ENCODE measurements at places on chromosomes 2 and 18.
A peak's percentile ranks its signal among the peaks of the same experiment; 100 is the strongest.

- peak; percentile 44 for DNase-seq
Measured at GRCh38 chr2:209424199-209424701, 403 bp downstream of the MAP2 start.

- DNase-seq: peak; percentile 53
Measured at GRCh38 chr2:139031722-139032121, 251.5 kb upstream of the NXPH2 start.

DNA sequence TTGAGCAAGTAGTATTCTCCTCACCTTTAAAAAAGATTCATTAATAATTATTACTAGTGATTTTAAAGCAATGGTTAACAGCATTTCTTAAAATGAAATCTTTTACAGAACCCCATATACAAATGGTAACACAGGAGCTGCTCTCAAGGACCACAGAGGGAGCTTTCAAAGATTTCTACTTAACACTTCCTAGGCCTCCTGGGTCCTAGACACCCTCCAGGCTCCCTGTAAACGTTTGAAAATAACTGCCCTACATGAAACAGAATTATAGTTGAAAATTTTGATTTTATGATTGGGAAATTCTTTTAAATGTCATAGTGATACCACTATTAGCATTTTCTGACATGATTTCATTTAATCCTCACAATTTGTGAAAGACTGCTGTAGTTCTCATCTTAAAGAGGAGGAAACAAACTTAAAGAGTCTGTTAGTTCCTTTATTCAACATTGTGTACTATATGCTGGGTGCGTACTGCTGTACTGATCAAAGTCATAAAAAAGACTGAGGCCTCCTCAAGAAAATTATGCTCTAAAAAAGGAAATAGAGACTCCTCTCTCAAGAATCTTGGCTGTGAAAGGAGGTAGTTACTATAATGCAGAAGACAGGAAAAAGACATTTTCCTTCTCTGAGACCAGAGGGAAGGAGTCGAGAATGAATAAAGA lies 10.6 kb downstream of the CUL3 start:
- no peak for DNase-seq

GRCh38 chr2:18927525-18928232 lies 338.3 kb upstream of the NT5C1B start:
- DNase-seq: no peak

DNA sequence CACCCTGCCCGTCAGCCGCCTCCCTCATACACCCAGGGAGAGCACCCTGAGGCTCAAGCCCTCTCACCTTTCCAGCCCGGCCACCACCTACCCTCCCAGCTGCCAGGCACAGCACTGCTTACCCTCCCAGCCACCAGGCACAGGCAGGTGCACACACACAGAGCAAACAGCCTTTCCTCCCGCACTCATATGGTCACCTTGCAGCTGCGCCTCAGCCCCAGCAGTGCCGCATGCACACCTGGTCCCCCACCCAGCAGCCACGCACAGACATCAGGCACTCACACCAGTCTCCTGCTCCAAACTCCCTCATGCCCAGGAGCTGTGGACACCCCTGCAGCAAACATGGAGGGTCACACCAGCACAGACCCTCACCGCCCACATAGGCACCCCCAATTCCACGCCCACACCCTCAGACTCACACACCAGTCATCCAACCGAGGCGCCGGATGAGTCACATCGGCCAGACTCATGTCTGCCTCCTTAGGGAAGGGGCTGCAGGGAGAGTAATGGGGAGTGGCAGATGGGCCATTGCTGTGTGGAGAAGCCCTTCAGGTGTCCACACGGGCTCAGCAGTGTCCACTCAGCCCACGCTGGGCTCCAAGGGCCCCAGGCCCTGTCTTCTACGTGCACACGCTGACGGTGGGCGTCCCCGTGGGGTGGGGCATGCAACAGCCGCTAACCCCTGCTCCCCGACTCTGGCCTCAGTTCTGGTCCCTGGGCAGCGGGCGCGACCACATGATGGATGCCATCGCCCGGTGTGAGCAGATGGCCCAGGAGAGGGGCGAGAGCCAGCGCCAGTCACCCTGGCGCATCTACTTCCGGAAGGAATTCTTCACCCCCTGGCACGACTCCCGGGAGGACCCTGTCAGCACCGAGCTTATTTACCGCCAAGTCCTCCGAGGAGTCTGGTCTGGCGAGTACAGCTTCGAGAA lies 22.3 kb upstream of the GPR17 start:
- peak; percentile 42 for DNase-seq

Data from epithelial cell of esophagus (primary cell).